ENCODE measurements at places on chromosomes 2 and 18.

- DNase-seq = no peak
Measured at GRCh38 chr2:142010477-142011270, 120.1 kb downstream of the LRP1B start.

DNA sequence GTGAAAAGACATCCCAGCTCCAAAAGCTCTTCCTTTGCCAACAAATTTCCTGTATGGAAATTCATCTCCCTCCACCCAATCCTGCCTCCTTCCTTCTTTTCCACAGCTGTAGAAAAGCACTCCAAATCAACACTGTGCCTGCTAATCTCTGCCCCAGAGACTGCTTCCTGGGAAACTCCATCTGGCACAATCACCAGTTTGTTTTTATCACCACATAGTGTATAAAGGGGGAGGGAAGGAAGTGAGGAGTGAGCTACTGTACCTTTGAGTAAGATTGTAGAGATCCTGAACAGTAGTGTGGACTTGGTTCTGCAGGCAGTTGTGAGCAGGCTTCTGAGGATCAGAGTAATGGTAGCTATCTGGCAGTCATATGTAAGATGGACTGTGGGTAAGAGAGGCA lies 14.7 kb upstream of the FAM237A start:
- DNase-seq = no peak

- no peak for DNase-seq
Measured at GRCh38 chr2:242051463-242051862, 181.9 kb downstream of the RTP5 start.

DNA sequence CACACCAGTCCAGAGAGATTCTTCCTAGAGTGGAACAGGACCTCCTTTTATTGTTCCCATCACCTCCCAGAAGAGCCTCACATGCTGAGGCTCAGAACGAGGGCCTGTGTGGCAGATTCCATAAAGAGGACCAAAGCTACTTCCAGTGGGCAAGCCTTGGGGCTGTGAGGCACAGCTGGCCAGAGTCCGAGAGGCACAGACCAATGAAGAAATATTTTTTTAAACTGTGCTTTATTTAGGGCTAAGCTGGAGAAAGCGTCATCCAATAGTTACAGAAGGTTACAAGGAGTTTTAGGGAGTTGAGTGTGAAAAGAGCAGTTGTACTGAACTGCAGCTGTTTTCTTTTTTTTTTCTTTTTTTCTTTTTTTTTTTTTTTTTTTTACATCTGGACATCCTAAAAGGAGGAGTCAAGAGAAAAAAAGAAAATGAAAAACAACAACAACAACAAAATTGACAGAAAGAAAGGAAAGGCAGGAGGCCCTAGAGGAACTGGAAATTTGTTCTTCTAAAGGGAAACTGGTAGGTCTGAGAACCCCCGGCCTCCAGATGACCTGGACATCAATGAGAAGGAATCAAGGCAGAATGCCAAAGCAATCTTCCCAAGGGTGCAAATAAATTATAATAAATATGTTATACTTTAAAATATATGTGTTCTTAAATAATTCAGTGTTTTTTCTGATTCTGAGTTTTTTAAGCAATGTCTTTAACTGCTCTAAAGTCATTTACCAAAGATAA lies 322.6 kb downstream of the CELF4 start:
- DNase-seq = no peak

DNA sequence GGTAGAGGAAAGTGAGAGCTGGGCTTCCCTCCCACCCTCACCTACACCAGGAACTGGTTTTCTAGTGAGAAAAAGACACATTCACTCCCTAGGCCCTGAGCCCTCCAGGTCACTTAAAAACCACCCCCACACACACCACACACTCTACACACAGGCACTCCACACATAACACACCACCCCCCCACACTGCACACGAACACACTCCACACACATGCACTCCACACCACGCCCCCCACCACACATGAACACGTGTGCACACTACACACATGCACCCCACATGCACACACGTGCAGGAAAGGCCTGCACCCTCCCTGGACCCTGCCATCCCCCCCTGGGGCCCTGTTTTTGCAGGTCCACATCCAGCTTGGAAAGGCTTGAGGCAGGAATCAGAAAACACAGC lies 67.6 kb downstream of the RALBP1 start:
- DNase-seq = no peak

GRCh38 chr2:155975734-155976133 lies 356.8 kb downstream of the NR4A2 start:
- no peak for DNase-seq

GRCh38 chr2:21289989-21290388 lies 166.2 kb downstream of the TDRD15 start:
- DNase-seq = no peak

DNA sequence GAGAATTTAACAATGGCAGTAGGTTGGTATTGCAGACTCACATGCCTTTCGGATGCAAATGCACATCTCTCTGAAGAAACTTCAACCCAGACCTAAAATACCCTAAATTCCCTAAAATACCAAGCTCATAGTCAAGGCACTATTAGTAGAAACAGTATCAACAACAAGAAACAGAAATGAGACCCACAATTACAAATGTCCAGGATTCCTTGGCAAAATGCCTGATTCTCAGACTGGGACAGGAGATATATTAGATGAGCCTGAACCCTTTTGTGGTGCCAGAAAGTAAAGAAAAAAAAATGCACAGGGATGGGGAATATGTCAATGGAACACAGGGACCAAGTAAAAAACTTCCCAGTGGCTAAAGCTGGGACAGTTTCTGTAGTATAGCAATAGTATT lies 77.2 kb downstream of the NAT8 start:
- DNase-seq = no peak

- DNase-seq = no peak
Measured at GRCh38 chr18:45792506-45793263, 32.8 kb upstream of the SIGLEC15 start.

DNA sequence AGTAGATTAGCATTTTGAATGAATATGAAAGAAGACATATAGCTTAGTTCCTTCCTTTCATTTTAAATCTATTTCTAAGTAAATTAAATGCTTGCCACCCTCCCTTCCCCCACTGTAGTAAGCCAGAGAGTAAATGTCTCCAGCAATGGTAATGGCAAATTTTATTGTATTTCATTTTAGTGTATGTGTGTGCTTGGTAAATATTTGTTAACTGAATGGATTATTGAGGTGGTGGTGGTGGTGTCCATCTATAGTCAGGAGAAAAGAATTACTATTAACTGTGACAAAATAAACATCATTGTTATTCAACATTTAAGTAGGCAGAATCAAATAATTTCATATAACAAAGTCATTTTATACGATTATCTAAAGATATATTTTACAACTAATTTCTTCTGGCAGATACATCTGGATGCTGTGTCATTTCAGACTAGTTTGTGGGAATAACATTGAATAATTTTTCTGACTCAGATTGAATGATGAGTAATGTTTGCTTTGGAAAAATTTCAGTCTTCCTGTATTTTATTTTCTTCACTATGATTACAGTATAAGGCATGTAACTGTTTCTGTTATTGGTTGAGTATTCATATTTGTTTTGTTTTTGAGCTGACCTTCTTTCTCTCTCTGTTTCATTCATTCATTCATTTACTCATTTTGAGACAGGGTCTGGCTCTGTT lies 18.3 kb downstream of the ASXL3 start:
- DNase-seq = no peak

DNA sequence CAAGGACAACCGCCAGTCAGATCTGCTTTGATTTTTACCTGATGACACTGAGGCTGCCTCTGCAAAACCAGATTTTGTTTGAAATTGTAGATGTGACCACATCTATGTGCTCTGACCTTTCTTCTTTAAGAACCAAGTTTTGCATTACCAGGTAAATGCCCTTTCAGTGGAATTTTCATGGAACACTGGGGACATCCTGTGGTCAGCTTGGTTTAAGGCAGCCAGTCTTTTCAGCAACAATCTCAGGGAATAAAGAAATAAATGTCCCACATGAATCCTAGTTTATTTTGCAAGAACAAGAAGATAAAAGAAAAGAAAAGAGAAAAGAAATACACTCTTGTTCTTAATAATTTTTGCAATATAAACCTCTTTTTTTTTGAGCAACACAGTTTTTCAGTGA lies 90.6 kb downstream of the POU3F3 start:
- DNase-seq = no peak

GRCh38 chr2:217383620-217384019 lies 523.8 kb upstream of the TNP1 start:
- DNase-seq = no peak

GRCh38 chr18:50527636-50528307 lies 32.1 kb upstream of the MAPK4 start:
- no peak for DNase-seq

GRCh38 chr18:6920099-6920955 lies 190.8 kb downstream of the ARHGAP28 start:
- DNase-seq = no peak

GRCh38 chr18:13366962-13367892 lies 148.7 kb downstream of the LDLRAD4 start:
- no peak for DNase-seq

DNA sequence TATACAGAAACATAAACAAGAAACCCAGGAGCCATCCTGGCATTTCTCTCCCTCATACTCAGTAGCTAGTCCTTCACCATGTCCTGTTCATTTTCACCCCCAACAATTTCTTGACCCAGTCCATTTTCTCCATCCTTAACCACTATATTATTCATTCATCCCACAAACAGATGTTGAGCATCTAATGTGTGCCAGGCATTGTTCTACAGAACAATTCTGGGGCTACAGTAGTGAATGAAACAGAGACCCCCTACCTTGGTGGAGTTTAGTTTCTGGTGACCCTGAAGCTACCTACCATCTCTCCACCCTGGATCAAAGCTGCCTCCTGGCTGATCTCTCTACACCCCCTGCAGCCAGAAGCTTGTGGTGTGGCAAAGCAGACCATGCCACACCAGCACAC lies 27.5 kb upstream of the BZW1 start:
- DNase-seq = no peak

DNA sequence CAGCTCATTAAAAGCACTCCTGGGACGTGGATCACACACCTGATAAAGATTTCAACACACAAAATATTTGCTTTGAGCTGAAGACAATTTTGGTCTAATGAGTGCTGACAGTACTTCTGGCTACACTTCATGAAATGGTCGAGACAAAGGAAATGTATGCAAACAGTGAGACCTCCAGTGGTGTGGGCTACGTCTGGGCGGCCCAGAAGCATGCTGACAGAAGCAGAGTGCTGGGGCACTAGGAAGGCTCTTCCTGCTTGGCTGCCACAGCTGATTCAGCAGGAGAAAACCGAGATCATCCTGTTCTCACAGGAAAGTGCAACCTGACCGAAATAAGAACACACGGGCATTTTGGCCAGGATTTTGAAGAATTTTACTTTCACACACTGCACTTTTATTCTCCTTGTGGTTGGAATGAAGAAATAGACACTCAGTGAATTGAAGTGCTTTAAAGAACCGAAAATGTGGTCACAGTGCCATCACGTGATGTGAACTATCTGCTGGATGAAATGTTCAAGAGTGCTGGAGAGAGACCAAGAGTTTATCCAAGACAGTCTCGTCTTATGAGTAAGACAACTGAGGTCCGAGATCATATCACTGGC lies 149.5 kb downstream of the CCBE1 start:
- no peak for DNase-seq

DNA sequence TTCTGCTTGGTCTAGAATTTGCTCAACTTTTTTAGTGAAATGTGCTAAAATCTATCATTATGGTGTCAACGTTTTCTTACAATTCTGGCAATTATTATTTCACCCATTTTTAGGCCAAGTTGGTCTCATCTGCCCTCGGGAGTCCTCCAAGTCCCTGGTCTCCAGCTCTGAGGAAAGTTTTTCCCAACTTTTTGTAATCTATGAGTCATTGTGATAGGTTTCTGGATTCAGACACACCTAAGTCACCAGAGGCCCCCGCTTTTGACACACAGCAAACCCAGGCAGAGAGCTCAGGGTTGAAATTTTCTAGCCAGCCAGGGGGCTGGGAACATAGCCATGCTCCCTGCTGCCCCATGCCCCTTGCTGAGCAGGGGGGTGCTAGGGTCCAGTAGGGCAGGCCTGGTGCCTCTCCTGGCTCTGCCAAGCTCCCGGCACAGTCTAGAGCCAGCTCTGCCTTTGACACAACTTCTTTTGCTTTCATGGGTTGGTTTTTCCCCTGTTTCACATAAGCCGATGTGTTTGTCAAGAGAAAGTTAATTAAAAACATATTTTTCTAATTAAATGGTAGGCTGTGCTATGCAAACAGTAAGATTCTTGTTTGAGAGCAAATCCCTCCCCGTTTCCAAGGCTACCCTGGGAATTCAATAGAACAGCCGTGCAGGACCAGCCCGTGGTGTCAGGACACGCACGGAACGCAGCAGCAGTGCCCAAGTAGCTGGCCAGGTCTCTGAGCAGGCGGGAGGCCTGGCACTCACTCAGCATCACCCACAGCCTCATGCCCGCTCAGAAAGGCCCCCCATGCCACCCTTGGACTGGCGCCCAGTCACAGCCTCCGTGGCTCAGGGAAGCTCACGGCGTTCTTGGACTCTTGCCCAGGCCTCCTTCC lies 25.5 kb upstream of the SNED1 start:
- DNase-seq = no peak

GRCh38 chr2:180823546-180824141 lies 156.8 kb upstream of the UBE2E3 start:
- no peak for DNase-seq

DNA sequence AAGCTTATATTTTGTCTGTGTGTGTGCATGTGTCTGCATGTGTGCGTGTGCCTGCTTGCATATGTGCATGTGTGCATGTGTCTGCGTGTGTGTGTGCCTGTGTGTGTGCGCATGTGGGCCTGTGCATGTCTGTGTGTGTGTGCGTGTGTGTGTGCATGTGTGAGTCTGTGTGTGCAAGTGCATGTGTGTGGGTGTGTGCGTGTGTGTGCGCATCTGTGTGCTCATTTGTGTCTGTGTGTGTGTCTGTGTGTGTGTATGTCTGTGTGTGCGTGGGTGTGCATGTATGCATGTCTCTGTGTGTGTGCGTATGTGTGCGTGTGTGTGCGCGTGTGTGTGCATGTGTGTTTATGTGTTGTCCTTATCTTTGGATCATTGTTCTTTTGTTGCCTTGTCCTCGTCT lies 56.8 kb downstream of the DSC3 start:
- DNase-seq = no peak

GRCh38 chr2:100397118-100397860 lies 20.2 kb downstream of the CHST10 start:
- no peak for DNase-seq

DNA sequence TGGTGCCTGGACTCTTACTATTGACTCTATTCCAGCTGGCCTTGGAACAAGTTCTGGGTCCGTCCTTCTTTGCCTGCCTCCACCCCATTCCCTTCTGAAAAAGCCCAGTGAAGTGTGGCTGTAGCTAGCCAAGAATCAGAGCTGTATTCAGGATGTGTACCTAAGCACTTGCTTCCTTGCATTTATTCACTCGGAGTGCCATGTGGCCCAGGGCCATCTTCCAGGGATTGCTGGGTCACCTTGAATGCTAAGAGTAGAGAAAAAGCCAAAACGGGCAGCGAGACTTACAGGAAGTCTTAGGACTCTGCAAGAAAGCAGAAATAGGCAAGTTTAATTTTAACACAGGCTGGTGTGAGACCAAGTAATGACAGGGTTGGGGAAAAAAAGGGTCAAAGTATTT lies 4.1 kb downstream of the ITGA6 start:
- no peak for DNase-seq

GRCh38 chr2:23537991-23538390 lies 153.0 kb downstream of the KLHL29 start:
- DNase-seq = no peak

GRCh38 chr2:241324775-241325174 lies 9.1 kb downstream of the SEPTIN2 start:
- DNase-seq = no peak
